HCT116 (cell line): ENCODE measurements at places on chromosomes 7 and 10. TPM values are rescaled to one million over a fixed set of nuclear protein-coding genes. Genes with fewer than 3 reads are reported as not detected.

The RBM20 gene
- total RNA-seq, result 2.0 TPM

GRCh38 chr7:5578495-5578894, 154.9 kb upstream of the TNRC18 start:
- DNase-seq, result no peak
- no peaks in the 10 kb centered on the region for H3K27me3 ChIP-seq
- peaks cover 9% of the 10 kb centered on the region; the same call in 1 of the 2 replicates for H3K4me1 ChIP-seq

DNA sequence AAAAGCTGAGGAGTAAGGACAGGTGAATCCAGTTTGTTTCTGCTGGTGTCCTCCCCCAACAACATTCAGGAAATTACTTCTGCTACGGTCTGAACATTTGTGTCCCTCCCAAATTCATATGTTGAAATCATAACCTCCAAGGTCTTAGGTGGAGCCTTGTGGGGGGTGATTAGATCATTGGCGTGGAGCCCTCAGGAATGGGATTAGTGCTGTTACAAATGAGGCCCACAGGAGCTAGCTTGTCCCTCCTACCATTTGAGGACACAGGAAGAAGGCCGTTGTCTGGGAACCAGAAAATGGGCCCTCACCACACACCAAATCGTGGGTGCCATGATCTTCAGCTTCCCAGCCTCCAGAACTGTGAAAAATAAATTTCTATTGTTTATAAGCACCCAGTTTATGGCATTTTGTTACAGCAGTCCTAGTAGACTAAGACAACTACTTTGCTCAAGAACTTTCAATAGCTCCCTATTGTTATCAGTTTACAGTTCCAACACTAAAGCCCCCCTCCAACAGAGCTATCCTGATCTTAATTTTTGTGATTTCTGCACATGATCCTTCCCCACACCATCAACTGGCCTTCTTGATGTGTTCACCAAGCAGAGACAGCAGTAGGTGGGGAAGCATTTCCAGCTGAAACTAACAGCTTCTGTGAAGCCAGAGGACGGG, 2.1 kb upstream of the LRMDA start:
- H3K27ac ChIP-seq, result no peak overlapping the region
- peaks cover 18% of the 10 kb centered on the region for H3K4me1 ChIP-seq
- no peaks in the 10 kb centered on the region for H3K36me3 ChIP-seq
- no peak for DNase-seq
- no peaks in the 10 kb centered on the region for H3K27me3 ChIP-seq
- H3K4me3 ChIP-seq, result no peak overlapping the region

The MMD2 gene
- total RNA-seq, result not detected

- no peak for DNase-seq
- H3K27me3 ChIP-seq, result no peaks in the 10 kb centered on the region
- H3K4me3 ChIP-seq, result no peak overlapping the region
These were observed 161.9 kb downstream of the GRK5 start for GRCh38 chr10:119368991-119369869.
